HepG2 (cell line): ENCODE measurements at places on chromosomes 1 and 21. TPM values are rescaled to one million over a fixed set of nuclear protein-coding genes. Genes with fewer than 3 reads are reported as not detected.
A peak's percentile ranks its signal among the peaks of the same experiment; 100 is the strongest.

- H3K27me3 ChIP-seq = peaks cover 79% of the 10 kb centered on the region
- peak overlapping the region; percentile 58; the same call in 1 of the 2 replicates for H3K4me3 ChIP-seq
- peaks cover 9% of the 10 kb centered on the region for H3K4me1 ChIP-seq
- DNase-seq = peak; percentile 67
- H3K36me3 ChIP-seq = no peaks in the 10 kb centered on the region
These were observed 76.7 kb downstream of the ARHGEF16 start for GRCh38 chr1:3530926-3531818.

DNA sequence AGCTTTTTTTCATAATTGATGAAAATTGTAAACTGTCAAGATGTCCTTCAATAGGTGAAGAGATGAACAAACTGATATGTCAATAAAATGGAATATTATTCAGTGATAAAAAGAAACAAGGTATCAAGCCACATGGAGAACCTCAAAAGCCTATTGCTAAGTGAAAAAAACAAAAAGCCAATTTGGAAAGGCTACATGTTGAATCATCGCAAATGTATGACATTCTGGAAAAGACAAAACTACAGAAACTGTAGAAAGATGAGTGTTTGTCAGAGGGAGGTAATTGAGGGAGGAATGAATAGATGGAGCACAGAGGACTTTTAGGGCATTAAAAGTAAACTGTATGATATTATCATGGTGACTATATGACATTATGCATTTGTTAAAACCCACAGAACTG is 34.5 kb upstream of the USP25 start:
- no peak overlapping the region for H3K27ac ChIP-seq
- no peak overlapping the region for H3K4me3 ChIP-seq
- no peaks in the 10 kb centered on the region for H3K27me3 ChIP-seq
- H3K4me1 ChIP-seq = no peaks in the 10 kb centered on the region
- DNase-seq = no peak

- H3K4me1 ChIP-seq = no peaks in the 10 kb centered on the region
- H3K36me3 ChIP-seq = no peaks in the 10 kb centered on the region
These were observed 200.1 kb downstream of the AMY1C start for GRCh38 chr1:103949779-103950178.

The IL19 gene
- total RNA-seq = not detected in 2 replicates

DNA sequence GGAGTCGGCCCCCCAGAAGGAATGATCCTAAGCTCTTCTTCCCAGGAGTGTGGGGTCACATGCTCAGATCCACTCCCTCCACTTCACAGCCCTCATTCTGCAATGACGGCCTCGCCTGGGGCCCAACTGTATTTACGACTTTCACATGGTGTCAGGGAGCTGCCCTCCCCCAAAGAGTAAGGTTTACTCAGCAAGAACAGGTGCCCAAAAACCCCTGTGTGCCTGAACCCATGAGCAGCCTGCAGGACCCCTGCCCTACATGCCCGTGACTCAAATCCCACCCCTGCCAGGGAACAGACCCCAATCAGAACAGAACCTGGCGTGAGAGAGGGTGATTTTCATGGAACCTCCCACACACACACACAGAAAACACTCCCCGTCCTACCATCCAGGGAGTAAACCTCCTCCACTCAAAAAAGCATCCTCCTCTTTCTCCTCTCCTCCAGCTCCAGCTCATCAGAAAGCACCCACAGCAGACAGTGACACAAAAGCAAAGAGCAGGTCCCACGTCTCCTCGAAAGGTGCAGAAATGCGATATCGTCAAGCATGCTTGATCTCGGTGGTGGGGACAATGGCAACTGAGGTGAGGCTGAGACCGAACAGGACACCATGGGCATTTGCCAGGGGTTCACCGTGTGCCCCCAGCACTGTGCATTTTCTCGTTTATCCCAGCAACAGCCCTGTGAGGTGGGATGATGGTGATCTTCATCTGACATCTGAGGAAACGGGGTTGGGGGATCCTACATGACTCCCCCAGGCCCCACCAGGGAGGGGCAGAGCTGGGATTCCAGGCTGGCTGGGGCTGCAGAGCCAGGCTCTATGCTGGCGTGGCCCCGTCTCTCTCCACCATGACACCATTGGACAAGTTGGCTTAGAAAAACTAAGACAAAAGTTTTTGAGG is 397.9 kb downstream of the NPHP4 start:
- H3K36me3 ChIP-seq = no peaks in the 10 kb centered on the region
- H3K27me3 ChIP-seq = no peaks in the 10 kb centered on the region
- peaks cover 23% of the 10 kb centered on the region for H3K4me1 ChIP-seq
- no peak overlapping the region for H3K27ac ChIP-seq
- no peak for DNase-seq

GRCh38 chr1:65260851-65261473 is 48.4 kb upstream of the DNAJC6 start:
- no peaks in the 10 kb centered on the region for H3K27me3 ChIP-seq
- no peak overlapping the region for H3K27ac ChIP-seq
- no peak overlapping the region for H3K4me3 ChIP-seq
- no peak for DNase-seq

- H3K4me3 ChIP-seq = no peak overlapping the region
- DNase-seq = no peak
- no peaks in the 10 kb centered on the region for H3K27me3 ChIP-seq
- H3K36me3 ChIP-seq = no peaks in the 10 kb centered on the region
- H3K4me1 ChIP-seq = peaks cover 32% of the 10 kb centered on the region
These were observed 16.6 kb upstream of the ADORA3 start for GRCh38 chr1:111520053-111520452.

GRCh38 chr1:175167861-175168260 is 24.7 kb downstream of the KIAA0040 start:
- H3K27ac ChIP-seq = no peak overlapping the region
- H3K4me1 ChIP-seq = no peaks in the 10 kb centered on the region
- DNase-seq = no peak
- H3K36me3 ChIP-seq = no peaks in the 10 kb centered on the region
